ENCODE measurements at places on chromosomes 2 and 18.
A peak's percentile ranks its signal among the peaks of the same experiment; 100 is the strongest.

DNA sequence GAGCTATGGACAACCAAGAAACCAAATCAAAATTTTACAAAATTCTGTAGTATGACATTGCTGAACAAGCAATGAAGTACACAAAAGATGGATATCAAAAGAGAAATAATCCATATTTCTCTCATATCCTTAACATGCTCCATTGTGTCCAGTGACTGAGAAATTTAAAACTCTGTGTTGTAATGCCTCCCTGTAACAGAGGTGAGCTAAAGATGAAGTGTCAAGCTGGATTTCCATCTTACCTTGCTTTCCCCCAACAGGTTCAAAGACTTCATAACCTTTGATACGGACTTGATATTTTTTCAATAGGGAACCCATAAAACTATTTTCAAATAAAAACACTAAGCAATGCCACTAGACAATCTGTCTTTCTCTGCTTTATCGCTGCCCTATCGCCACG lies 95.7 kb upstream of the SERTAD2 start:
- DNase-seq = no peak

DNA sequence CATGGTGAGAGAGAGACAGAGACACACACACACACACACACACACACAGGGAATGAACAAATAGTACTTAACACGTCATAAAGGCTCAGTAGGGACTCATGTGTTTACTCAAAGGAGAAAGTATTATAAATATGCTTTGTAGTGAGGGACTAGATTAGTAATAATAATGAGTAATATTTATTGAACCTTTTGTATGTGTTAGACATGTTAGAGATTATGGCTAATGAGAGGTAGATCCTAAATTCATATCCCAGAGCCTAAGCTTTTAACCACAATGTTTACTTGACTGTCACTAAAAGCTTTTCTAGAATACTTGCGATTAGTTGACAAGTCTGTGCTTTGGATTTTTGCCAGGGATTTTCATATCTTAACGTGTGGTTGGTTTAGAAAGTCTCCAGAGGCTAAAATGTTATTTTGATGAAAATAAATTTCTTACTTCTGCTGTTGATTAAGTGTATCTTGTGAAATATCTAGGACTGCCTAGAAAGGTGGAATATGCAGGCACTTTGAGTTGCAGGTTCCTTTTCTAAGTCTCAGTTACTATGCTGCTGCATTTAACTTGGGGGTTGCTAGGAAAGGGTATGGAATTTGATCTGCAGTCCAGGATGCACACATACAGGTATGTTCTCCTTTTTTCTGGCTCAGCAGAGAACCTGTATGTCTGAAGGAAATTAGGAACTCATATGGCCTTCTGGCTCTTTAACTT lies 64.5 kb downstream of the UBR3 start:
- DNase-seq = no peak

DNA sequence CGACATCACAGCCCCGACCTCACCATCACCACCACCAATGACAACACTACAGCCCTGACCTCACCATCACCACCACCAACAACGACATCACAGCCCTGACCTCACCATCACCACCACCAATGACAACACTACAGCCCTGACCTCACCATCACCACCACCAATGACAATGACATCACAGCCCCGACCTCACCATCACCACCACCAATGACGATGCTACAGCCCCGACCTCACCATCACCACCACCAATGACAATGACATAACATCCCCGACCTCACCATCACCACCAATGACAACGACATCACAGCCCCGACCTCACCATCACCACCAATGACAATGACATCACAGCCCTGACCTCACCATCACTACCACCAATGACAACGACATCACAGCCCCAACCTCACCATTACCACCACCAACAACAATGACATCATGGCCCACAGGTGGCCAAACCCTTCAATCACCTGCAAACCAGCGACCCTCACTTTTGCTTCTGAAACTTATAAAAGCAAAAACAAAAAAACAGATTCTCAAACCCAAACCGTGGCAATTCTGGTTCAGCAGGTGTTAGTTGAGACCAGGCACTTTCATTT lies 70.7 kb upstream of the TMEM18 start:
- no peak for DNase-seq

DNA sequence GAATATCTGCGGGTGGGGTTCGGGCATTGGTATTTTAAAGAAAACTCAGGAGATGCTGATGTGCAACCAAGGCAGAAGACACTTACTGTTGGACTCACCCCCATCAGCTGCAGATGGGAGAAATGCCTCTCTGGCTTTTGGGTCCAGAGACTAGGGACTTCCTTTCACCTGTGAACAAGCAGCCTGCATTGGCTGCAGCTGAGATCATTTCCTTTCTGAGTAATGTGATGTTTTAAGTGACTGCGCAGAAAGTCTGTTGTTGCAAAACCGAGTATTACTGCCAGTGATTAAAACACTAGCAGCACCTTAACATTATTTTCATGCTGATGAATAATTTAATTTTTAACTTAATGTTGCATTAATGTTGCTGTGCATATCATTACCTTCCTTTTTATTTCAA lies 143.0 kb downstream of the TSN start:
- DNase-seq = no peak

DNA sequence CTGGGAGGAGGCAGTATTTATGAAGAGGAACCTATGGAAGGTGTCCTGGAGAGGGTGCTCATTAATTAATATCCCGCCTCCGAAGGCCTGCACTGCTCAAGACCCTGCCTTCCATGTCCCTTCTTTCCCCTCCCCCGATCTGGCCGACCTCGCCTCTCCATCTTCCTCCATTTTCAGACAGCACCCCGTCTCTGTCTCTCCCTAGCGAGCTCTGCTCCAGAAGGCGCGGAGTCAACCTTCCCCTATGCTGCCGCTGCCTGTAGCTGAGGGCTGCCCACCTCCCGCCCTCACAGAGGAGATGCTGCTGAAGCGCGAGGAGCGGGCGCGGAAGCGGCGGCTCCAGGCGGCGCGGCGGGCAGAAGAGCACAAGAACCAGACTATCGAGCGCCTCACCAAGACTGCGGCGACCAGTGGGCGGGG lies 1.1 kb upstream of the WBP1 start:
- no peak for DNase-seq

- peak; percentile 75 for DNase-seq
Observed at GRCh38 chr2:237154082-237154638, 68.5 kb downstream of the COPS8 start.

DNA sequence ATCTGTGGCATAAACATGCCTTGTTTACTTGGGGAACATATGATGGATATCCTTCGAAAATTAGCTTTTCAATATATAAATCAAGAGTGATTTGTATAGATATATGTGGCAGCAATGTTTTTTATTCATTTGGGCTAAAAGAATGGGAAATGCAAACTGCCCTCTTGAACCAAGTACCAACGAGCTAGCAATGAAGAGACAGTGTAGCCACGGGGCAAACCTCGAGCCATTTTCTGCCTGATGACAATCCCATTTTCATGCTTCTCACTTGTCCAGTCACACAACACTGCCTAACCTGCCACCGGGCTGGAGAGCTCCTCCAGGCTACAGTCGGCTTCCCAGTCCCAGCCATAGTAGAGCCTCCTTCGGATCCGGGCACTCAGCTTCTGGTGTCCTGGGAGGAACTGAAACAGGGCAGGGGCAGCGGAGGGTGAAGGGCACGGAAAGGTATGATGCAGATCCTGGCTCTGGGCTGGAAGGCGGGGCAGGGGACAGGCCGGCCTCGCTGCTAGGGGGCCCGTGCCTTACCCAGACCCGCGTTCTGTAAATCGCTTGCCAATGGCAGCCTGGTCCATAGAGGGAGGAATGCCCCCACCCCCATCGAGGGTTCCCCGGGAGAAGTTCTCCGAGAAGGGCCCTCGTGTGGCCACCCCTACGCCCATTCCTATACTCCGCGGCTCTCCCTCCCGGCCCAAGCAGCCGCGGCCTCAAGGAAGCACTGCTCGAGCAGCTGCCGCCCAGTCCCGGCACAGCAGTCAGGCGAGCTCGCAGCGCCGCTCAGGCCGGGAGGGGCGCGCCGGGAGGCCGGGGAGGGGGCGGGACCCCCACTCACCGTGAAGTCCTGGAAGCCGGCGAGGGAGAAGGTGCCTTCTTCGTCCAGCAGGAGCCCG lies 552 bp downstream of the CNPPD1 start:
- peak; percentile 41 for DNase-seq

- peak; percentile 66 for DNase-seq
Observed at GRCh38 chr2:64019083-64019974, at the start of gene VPS54. Gene VPS54 (minus strand): TSS chr2:64019428. CDS start chr2:63983999, 35,429 bp downstream.

DNA sequence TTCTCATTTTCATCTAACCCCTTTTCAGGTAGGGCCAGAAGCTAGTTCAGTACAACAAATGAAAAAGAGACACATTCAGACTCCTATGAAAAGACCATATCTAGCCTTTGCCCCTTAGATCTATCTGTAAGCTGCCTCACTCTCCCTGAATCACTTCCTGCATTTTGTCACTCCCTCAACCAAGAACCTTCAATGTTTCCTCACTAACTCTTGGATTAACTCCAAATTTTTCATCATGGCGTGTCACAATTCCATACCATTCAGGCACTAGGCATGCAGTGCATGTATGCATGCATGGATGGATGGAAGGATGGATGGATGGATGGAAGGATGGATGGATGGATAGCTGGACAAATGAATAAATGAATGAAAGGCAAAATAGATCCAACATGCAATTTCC lies 356.9 kb downstream of the TNS1 start:
- no peak for DNase-seq

DNA sequence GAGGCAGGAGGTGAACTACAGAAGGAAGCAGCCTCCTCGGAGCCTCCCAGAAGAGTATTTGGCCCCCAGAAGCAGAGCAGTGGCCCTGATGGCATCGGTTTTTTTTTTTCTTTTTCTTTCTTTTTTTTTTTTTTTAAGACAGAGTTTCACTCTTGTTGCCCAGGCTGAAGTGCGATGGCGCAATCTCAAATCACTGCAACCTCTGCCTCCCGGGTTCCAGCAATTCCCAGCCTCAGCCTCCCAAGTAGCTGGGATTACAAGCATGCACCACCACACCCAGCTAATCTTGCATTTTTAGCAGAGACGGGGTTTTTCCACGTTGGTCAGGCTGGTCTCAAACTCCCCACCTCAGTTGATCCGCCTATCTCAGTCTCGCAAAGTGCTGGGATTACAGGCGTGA lies 34.8 kb upstream of the NCKAP5 start:
- no peak for DNase-seq

DNA sequence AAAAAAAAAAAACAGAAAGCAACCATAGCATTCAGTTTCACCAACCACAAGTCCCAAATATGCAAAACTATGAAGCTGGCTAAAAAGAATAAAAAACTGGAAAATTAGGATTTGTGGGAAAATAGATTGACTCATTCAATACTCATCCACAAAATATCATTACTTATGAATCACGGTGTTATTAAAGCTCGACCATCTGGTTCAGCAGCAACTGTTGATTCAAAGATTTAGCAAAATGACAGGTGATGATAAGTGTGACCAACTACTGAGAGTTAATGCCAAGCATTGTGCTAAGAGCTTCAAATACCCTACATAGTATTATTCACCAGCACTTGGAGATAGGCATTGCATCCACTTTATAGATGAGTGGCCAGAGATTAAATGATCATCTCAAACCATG lies 26.2 kb upstream of the XDH start:
- no peak for DNase-seq

- DNase-seq = no peak
Observed at GRCh38 chr2:159712929-159713420, 669 bp downstream of the MARCHF7 start.

DNA sequence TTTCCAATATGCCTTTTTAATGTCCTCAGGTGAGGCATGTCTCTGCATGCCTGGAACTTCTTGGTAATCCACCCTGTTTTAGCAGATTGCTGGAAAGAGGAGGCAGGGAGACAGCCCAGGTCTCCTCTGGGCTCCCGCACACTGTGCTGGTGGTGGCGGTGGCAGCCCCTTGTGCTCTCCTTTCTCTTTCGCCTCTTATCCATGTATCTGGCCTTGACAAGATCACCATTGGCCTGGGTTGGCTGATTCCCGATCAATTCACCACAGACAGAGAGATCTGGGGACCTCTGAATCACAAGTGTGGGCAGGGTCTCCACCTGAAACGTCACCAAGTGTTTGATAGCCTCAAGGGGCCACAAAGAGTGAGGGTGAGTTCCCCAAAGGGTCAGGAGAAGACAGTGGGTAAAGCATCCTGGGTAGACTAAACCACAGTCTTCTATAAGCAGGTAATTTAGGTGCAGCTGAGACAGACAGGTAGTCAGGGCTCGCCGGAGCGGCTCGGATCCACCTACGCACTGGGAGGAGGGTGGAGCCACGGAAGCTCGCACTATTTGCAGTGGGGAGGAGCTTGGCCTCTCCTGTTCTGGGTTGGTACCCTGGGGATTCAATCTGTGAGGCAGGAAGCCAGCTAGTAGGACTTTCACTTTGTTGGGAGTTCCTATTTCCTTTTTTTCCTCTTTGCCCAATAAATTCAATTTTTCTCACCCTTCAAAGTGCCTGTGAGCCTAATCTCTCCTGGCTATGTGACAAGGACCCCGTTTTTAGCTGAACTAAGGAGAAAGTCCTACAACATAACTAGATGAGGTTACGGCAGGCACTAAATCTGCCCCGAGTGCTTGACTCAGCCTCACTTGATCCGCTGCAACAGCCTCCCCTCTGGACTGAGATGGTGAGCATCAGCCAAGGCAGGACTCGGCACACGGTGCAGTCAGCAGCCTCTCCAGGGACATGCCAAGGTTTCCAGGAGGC lies 57.6 kb downstream of the SLC4A3 start:
- peak; percentile 75 for DNase-seq

DNA sequence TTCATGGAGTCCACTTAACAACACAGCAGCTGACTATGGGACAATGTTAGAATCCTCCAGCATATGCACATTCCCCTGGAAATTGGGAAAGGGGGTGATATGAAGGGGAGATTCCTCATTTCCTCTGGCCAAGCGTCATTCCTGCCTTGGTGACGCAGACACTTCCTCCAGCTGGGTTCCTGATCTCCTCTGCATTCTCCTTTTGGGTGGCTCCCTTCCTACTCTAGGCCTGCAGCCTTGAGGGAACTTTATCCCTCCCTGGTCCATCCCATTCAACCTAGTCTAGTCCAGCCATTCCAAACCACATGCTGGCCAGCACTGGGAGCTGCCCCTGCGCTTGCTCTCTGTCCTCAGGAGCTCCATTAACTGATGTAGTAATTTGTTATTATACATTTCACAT lies 216.8 kb downstream of the VAPA start:
- DNase-seq = no peak

GRCh38 chr2:88252646-88253045 lies 82.5 kb downstream of the THNSL2 start:
- DNase-seq = no peak

- DNase-seq = no peak
Observed at GRCh38 chr2:130337735-130338325, 4.9 kb upstream of the IMP4 start.

GRCh38 chr2:239721531-239721930 lies 303.6 kb downstream of the NDUFA10 start:
- no peak for DNase-seq

DNA sequence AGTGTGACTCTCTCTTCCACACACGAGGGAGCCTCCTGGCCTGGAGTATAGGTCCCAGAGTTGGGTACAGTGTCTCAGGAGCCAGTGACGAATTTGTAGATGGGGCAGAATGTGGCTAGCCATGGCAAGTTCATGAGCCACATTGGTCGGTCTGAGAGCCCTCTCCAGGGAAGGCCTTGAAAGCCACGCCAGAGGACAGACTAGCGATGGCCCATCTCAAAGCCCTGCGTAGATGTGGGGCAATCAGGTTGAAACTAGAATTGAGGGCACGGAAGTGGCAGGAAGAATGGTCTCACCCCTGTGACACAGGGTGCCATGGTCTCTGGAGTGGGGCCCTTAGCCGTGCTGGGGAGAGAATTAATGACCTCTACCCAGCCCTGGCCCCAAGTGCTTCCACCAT lies 106.2 kb downstream of the TSHZ1 start:
- DNase-seq = no peak

Measured in activated CD4-positive, alpha-beta T cell treated with anti-CD3 and anti-CD28 coated beads for 48 hours (primary cell).